Activated CD8-positive, alpha-beta memory T cell treated with anti-CD3 and anti-CD28 coated beads, Interleukin-2, amount 50 U/mL, for 48 hours (primary cell): ENCODE measurements at places on chromosomes 3 and 15.

- no peak for DNase-seq
Measured at GRCh38 chr3:20225769-20226168, 39.8 kb upstream of the SGO1 start.

GRCh38 chr3:123320221-123320620, 118.5 kb downstream of the SEC22A start:
- no peak for DNase-seq

- no peak for DNase-seq
Measured at GRCh38 chr15:90557186-90558084, 27.7 kb downstream of the CRTC3 start.

- no peak for DNase-seq
Measured at GRCh38 chr3:174342941-174343501, 516.1 kb upstream of the NAALADL2 start.

DNA sequence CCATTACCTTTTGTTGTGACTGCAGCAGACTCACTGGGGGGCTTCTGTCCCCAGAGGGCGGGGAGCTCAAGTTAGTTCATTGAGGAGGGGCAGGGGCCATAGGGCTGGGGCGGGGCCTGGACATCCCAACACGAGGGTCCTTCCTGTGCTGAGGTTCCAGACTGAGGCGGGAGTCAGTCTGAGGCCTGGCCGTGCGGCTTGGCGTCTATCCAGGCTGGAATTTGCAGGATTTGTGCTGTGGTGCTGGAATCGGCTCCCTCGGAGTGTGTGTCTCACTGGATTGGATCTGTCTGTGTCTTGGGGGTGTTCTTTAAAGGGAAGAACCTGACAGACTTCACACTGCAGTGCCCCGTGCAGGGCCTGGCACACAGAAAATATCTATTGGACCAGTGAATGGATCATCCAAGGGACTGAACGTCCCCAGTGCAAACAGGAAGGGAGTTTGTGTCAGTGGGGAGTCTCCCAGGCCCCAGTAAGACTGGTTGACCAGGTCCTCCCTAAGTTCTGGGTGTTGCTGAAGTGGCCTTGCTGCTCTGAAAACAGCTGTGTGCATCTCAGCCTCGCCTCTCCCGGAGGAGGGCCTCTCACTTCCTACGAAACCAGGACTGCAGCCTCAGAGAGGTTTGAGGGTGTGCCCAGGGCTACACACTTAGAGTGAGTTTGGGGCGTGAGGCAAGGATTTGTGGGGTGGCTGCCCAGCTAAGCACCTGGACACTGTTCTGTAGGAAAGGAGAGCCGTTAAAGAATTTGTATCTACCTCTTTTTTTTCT, 26.1 kb downstream of the GOLGA6L2 start:
- no peak for DNase-seq

DNA sequence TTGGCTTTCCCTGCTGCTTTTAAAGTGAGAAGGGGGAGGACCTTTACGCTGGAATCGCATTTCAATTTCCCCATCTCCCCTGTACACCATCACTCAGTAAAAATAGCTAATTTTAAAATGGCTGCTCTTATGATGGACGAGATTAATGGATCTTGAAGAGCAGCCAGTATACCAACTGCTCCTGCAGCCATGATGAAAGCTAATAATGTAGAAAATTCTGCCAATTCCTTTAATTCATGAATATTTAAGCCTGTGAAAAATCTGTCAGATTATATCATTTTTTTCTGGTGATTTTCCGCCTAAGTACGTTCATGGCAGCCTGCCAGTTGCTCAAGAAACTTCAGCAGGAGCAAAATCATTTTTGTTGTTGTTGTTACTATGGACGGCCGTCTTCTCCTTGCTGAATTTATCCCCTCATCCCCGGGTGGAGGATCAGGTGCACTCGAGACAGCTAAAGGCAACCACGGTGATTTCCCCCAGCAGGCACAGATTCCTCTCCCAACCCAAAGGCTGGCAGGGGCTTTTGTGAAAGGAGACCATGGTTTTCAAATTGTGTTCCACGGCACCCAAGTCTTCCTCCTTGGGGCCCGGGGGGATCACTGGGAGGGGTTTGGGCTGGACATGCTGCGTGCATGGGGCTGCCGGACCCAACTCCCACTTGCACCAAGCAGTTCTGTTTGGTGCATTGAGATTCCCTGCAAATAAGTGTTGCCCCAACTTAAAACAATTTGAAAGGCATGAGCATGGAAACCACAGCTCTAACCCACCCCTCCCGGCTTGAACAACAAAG, 289.6 kb downstream of the UACA start:
- no peak for DNase-seq

DNA sequence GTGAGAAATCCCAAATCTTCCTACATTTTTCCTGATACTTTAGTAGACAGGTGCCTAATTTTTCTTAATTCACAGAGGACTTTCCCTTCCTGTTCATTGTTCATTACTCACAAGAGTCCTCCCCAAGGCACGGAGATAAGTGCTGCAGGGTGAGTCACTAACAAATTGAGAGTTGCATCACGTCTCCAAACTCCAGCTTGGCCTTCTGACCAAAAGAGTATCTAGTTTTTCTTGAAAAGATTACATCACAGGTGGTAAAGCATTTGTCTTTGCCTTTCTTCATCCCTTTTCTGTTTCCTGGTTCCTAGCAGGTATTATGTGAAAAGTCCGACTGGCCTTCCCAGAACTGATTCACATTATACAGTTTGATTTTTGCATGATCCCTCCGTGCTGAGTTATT, 24.9 kb upstream of the RASGRP1 start:
- DNase-seq, result no peak

DNA sequence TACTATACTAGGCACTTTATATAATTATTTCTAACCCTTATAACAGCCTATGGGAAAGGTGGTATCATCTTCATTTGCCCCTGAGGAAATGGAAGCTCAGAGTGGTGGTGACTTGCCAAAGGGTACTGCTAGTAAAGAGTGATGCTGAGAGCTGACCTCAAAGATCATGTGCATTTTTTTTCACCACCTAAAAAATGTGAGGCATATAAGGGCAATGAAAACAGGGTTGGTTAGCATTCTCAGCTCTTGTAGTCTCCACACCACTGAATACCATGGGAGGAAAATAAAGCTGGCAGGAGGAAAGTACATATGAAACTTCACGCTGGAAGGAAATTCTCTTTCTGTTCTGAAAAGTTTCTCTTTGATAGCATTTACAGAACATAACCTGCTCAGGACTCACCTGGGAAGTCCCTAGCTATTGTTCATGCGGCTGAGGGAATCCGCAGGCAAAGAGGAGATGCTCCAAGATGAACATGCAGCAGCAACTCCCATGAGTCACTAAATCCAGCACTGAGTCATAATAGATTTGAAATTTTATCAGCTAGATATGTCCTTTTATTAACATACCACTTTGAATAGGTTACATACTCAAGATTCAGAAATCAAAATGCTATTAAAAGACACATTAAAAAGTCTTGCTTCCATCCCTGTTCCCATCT, 17.3 kb downstream of the FAIM start:
- DNase-seq, result no peak

- DNase-seq, result no peak
Measured at GRCh38 chr3:192514081-192514753, 213.1 kb downstream of the FGF12 start.

GRCh38 chr3:62028236-62028635, 345.1 kb downstream of the FEZF2 start:
- DNase-seq, result no peak

GRCh38 chr3:141093397-141093796, 42.2 kb downstream of the SPSB4 start:
- DNase-seq, result no peak

GRCh38 chr15:67685008-67685599, 140.2 kb upstream of the SKOR1 start:
- no peak for DNase-seq
